ENCODE measurements at places on chromosomes 3 and 15.
A peak's percentile ranks its signal among the peaks of the same experiment; 100 is the strongest.

GRCh38 chr3:72390841-72391240 is 457.4 kb downstream of the SHQ1 start:
- no peak for DNase-seq

DNA sequence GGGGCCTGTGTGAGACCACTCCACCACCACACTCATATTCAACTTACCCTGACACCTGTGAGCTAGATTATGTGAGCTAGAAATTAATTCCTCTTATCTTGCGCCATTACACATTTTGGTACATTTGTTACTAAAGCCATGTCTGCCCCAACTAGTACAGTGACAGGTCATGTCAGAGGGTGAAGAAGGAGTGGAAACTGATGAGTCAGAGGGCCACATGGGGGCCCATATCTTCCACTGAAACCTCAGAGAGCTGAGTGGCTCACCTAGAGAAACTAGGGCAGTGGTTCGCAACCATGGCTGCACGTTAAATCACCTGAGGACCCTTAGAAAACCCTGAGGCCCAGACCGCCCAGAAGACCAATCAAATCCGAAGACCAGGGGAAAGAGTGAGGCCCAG is 15.7 kb upstream of the MEF2A start:
- no peak for DNase-seq

- no peak for DNase-seq
These were observed 97.0 kb downstream of the SAMMSON start for GRCh38 chr3:70096376-70097066.

- no peak for DNase-seq
These were observed 4.0 kb upstream of the SPSB4 start for GRCh38 chr3:141047168-141047567.

- DNase-seq: no peak
These were observed 60.4 kb downstream of the MESD start for GRCh38 chr15:80929225-80929624.

DNA sequence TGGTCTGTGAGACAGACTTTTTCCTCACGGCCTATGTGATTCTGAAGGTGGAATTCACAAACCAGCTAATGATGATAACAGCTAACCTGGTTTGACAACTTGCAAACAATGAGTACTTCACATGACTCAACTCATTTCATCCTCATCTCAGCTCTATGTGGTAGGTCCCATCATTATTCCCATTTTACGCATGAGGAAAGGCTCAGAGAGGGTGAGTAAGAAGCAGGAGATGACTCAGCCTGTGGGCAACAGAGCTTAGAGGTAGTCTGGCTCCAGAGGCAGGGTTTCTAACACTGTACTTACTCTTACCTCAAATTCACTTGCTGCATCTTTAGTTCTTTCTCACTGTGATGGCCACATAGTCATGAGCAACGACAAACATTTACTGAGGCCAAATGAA is 25.8 kb upstream of the PSMD6 start:
- DNase-seq: no peak

- no peak for DNase-seq
These were observed 200.3 kb downstream of the ZNF621 start for GRCh38 chr3:40725031-40725430.

- DNase-seq: no peak
These were observed 3.3 kb downstream of the RYR3 start for GRCh38 chr15:33314069-33314468.

DNA sequence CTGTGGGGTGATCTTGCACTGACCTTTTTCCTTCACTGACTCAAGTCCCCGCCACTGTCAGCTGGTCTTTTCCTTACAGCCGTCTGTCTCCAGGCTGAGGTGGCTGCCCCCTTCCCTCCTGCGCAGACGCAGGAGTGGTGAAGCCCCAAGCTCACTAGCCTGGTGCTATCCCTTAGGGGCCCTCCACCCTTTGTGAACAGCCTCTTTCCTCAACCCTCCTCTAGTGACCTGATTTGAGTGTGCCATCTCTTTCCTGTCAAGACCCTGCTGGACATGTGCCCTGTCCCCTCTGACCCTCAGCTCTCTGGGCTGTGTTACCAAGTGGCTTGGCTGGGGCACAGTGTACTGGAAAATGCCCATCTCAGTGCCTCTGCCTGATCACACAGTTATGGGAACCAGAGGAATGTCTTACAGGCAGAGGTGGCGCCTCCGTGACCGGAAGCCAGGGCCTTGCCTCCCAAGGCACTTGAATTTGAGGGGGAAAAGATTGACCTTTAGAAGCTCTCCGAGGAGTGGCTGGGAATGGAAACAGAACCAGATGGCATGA is 8.7 kb downstream of the KBTBD13 start:
- DNase-seq: no peak

GRCh38 chr3:15610082-15610759 is 8.7 kb downstream of the BTD start:
- no peak for DNase-seq

GRCh38 chr3:11989383-11990038 is 14.7 kb upstream of the SYN2 start:
- no peak for DNase-seq

GRCh38 chr3:152610622-152611021 is 224.3 kb upstream of the P2RY1 start:
- DNase-seq: no peak

DNA sequence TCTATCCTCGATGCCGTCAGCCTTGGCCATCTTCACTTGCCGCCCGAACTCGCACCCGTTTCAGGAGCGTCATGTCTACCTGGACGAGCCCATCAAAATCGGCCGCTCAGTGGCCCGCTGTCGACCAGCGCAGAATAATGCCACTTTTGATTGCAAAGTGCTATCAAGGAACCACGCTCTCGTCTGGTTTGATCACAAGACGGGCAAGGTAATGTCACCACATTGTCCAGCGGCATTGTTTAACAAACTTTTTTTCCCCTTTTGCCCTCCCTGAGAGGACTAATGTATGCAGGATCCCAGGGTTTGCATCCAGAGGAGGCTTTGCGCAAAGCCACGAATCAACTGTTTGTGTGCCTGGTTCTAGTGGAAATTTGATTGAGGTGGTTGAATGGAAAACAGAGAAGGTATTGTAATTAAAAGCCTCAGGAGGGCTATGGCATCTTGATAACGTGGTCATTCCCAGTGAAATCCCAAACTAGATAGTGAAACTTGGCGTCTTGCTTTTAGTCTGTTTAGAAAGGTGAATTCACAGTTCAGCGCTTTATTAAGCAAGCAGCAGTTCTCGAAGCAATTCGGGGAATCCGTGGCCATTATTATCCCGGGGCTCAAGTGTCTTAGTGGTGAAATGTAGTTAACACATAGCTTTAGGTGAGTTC is 1.7 kb downstream of the SLMAP start:
- no peak for DNase-seq

GRCh38 chr3:161866176-161866575 is 369.6 kb downstream of the OTOL1 start:
- DNase-seq: no peak

- no peak for DNase-seq
These were observed 186.5 kb upstream of the PEX5L start for GRCh38 chr3:180223268-180223667.

DNA sequence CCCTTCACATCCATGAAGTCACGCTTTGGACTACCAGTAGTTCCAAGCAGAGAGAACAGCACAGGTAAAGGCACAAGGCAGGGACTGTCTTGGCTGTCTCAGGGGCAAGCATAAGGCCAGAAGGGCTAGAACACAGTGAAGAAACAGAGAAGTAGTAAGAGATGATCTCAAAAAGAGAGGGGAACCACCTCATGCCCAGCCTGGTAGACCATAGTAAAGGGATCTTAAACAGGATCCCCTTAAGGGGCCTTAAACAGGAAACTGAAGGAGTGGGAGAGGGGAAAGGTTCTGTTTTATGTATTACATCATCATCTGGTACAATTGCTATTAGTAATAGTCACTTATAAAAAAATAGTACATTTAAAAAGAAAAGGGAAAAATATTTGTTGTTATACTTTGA is 25.8 kb downstream of the P2RY1 start:
- no peak for DNase-seq

DNA sequence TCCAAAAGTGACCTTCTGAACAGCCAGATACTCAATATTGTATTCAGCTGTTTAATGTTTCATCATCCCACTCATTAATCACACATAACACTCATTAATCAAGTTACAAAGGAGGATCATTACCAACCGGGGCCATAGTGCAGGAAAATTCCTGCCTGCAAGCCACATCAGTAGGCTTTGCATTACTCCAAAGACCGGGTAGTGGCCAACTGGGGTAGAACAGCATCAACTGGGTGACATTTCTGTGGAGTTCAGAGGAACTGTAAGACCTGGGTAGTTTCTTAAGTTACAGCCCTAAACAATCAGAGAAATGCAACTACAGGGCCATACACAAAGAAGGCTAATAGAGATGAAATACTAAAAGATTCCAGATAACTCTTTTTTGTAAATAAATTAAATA is 253.1 kb downstream of the WDR72 start:
- DNase-seq: no peak

GRCh38 chr3:178350763-178351162 is 185.5 kb upstream of the KCNMB2 start:
- no peak for DNase-seq

DNA sequence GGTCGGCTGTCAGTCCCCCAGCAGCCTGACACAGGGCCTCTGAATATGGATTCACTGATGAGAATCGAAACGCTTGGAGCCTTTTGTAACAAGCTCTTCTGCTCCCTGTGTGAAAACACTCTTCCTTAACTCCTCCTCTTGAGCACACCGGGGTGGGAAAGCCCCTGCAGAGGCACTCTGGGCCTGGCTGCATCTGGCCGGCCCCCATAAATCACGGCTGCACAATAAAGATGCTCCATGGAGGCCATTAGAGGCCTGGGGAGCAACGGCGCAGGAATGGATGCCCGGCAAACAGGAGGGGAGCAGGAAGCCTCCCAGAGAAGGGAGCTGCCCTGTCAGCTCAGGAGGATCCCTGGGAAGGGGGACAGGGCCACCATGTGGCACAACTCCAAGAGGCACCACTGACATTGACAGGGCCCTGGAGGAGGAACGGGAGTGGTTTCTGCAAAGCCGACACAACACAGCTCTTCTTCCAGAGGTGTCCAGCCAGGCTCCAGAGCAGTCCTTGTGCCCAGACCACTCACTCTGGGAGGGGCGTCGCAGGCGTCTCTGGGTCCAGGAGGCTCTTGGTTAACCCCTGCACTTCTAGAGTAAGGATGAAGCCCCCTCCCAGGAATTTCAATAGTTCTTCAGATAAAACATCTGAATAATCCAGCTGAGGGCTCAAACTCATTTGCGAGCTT is 509.3 kb upstream of the PPP2R3A start:
- no peak for DNase-seq

DNA sequence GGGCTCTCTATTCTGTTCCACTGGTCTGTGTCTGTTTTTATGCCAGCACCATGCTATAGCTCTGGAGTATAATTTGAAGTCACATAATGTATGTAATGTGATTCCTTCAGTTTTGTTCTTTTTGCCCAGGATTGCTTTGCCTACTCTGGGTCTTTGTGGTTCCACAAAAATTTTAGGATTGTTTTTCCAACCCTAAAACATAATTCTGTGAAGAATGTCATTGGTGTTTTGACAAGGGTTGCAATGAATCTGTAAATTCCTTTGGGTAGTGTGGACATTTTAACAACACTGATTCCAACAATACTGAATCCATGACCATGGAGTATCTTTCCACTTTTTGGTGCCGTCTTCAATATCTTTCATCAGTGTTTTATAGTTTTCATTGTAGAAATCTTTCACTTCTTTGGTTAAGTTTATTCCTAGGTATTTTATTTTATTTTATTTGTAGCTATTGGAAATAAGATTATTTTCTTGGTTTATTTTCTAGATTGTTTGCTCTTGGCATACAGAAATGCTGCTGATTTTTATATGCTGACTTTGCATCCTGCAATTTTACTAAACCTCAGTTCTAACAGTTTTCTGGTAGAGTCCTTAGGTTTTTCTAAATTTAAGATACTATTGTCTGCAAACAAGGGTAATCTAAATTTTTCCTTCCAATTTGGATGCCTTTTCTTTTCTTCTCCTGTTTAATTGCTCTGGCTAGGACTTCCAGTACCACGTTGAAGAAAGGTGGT is 29.7 kb downstream of the TJP1 start:
- DNase-seq: no peak

GRCh38 chr3:36944012-36944640 is 728 bp downstream of the TRANK1 start:
- DNase-seq: peak; percentile 65

DNA sequence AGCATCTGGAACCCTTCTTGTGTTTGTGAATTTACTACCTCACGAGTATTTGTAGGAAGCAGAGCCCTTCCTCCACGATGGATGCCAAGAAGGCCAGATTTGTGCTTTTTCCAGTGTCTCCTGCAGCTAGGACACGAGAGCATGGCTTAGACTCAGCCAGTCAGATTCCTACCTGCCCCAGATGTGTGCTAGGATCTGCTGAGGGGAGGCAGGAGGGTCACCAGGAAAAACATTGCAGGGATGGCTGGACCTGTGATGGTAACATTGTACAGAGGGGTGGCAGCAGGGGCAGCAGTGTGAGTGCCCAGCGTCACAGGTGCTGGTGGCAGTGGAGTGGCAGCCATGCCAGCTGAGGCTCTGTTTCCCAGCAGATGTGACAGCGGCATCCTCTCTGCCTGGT is 285.3 kb downstream of the FAM43A start:
- DNase-seq: no peak

DNA sequence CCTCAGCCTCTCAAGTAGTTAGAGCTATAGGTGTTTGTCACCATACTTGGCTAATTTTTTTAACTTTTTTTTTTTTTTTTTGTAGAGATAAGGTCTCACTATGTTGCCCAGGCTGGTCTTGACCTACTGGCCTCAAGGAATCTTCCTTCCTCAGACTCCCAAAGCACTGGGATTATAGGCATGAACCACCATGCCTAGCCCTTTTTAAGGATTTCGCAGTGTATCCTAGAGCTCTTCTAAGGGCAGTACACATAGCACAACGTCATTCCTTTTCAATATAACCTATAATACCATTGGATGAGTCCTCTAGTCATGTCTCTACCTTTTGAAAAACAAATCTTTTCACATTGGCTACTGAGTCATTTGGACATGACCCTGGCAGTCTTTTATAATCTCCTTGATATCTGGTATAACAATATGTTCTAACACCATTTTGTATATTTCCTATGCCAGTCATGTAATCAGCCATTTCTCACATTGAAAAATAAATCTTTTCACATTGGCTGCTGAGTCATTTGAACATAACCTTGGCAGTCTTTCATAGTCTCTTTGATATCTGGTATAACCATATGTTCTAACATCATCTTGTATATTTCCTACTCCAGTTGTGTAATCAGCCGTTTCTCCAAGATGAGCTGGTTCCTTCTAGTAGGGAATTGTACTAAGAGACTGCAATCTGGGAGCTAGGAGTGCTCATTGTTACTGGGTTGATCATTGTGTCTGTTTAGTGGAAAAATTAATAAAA is 944.7 kb downstream of the MCTP2 start:
- DNase-seq: no peak

DNA sequence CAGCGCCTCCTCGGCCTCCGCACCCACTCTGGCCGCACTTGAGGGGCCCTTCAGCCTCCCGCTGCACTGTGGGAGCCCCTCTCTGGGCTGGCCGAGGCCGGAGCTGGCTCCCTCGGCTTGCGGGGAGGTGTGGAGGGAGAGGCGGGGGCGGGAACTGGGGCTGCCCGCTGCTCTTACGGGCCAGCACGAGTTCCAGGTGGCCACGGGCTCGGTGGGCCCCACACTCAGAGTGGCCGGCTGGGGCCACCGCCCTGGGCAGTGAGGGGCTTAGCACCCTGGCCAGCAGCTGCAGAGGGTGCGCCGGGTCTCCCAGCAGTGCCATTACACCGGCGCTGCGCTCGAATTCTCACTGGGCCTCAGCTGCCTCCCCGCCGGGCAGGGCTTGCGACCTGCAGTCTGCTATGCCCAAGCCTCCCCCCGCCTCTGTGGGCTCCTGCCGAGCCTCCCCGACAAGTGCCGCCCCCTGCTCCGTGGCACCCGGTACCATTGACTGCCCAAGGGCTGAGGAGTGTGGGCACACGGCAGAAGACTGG is 167.1 kb upstream of the PLSCR5 start:
- DNase-seq: no peak
